Stimulated activated CD4-positive, alpha-beta T cell treated with anti-CD3 and anti-CD28 coated beads, Interleukin-15, amount 100 ng/mL, for 1 hour (primary cell): ENCODE measurements at places on chromosomes 5 and 9.

DNA sequence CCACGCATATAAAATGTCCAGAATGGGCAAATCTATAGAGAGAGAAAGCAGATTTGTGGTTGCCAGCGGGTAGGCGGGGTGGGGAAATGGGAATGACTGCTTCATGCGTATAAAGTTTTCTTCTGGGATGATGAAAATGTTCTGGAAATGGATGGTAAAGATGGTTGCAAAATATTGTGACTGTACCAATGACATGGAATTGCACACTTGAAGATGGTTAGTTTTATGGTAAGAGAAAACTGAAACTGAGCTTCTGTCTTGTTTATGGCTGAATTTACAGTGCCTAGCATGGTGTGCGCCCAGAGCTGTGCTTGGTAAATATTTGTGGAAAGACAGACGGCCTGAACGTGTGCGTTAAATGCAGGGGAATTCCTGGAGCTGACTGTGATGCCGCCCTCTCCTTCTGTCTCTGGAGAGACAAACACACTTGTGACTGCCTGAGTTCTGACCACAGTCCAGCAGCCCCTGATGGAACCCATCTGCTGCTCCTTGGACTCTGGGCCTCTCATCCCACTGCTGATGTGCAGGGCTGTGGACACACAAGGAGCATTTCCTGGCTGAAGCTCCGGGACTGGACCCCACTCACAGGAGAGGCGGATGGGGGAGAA lies 8.6 kb upstream of the PTGES start:
- no peak for DNase-seq

- no peak for DNase-seq
Measured at GRCh38 chr5:112196584-112196983, 222.5 kb downstream of the EPB41L4A start.

GRCh38 chr9:120507936-120508510 lies 71.9 kb downstream of the CDK5RAP2 start:
- no peak for DNase-seq

DNA sequence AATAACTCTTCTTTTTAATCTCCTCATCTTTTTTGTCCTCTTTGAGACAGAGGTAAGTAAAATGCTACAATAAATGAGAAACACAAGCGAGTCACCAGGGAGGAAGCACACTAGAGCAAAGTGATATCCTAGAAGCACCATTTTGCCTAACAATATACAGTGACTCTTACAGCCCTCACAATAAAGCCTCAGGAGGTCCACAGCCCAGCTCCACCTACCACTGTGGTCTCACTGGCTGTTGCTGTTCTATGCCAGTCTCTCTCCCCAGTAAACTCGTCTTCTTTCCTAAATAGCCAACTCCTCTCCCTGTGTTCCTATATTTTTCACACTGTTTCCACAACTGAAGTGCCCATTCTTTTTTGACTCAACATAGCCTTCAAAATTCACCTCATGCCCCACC lies 44.3 kb downstream of the TNFSF15 start:
- no peak for DNase-seq

DNA sequence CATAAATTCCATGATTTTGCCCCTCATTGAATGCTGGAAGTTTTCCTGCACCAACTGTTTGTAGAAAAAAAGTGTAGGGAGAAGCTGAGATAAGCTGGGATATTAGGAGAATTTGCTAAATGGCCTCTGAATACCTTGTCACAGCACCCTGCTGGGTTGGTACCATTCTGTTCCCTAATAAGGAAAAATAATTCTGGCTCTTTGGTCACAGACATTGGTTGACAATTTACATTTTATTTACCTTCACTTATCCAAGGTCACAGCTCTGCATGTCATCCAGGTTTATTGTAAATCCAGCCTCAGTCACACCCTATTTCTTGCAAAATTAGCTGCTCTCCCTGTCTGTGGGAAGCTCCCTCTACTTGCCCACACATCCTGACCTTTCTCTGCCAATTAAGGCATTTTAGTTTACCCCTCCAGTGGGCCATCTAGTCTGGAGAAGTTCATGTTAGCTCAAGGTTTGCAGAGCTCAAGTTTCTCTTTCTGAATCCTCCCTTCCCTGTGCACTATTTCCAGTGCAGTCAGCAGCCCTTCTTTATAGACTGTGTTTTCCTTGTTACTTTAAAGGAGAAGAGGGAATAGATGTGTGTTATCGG lies 115.4 kb upstream of the NTRK2 start:
- DNase-seq = no peak

GRCh38 chr5:142994218-142994617 lies 224.0 kb downstream of the ARHGAP26 start:
- DNase-seq = no peak

DNA sequence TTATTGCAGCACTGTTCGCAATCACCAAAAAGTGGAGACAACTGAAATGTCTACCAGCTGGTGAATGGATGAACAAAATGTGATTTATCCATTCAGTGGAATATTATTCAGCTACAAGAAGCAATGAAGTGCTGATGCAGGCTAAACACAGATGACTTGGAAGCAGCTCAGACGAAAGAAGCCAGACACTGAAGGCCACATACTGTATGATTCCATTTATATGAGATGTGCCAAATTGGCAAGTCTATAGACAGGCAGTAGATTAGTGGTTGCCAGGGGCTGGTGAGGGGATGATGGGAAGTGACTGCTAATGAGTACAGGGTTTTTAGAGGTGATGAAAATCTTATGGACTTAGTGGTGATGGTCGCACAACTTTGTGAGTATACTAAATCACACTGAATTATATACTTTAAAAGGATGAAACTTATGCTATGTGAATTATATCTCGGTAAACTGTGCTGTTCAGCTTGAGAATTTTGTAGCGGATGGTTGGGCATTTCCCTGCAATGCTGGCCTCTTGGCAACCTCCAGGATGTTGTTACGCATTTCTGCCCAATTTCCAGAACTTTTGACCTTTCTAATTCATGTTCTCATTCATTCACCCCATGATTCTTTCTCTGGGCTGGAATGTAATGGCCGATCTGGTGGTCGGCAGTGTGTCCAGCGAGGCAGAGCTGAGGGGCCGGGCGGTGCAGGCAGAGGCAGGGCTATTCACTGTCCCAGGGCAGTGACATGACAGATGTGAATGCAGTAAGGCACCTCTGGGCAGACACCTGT lies 22.0 kb upstream of the WNK2 start:
- DNase-seq = no peak

- no peak for DNase-seq
Measured at GRCh38 chr5:21225223-21226064, 1237.4 kb upstream of the CDH18 start.

DNA sequence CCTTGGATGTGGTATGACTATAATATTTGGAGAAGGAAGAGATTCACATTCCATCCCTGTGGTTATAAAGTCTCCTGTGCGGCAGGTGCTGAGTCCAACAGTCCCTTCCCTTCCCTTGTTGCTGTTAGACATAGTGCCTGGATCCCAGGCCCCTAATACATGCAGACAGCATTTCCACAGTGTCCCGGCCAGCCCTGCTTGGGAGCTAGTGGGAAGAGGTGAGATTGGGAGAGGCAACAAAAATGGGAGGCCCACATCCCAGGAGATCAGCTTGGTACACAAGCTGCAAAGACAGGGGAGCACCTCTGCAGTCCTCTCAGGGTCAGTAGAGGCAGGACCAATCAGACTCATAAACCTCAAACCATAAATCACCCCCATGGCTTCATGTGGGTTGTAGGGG lies 3.3 kb upstream of the NEURL1B start:
- no peak for DNase-seq

GRCh38 chr5:6733411-6734242 lies 20.4 kb downstream of the TENT4A start:
- DNase-seq = no peak

- DNase-seq = no peak
Measured at GRCh38 chr5:105952875-105953274, 1717.9 kb downstream of the EFNA5 start.

- DNase-seq = no peak
Measured at GRCh38 chr5:36403632-36404311, 102.1 kb upstream of the RANBP3L start.

DNA sequence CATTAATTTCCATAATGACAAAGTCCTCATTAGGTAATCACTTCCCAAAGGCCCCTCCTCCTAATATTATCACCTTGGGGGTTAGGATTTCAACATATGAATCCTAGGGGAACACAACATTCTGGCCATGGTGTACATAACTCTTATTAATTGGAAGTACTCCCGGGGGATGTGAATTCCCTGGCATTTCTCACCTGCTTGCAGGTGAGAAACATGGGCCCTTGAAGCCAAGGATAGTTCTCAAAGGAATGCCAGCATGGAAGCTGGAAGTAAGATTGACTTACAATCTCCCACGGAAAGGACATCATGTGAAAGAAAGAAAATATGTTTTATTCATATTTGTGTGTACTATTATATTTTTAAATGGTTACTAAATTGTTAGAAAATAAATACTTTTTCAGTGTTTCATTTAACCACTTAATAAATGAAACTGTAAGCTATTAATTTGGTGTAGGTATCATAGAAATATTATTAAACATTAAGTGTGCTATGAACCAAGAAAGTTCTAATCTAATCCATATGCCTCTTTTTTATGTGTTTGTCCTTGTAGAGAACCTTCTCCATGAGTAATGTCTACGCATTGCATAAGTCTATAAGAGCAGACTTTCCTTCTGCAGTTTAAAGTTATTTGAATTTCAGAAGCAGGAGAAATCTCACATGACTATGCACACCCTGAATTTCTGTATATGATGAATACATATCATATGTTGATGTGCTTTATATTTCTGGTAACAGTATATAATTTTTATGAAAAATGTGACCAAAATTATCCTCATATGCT lies 59.4 kb downstream of the ANXA1 start:
- no peak for DNase-seq

GRCh38 chr5:143826951-143827444 lies 15.0 kb downstream of the HMHB1 start:
- no peak for DNase-seq

- DNase-seq = no peak
Measured at GRCh38 chr5:170638454-170639220, 134.8 kb downstream of the KCNIP1 start.

- no peak for DNase-seq
Measured at GRCh38 chr5:172835290-172835993, 1.4 kb downstream of the ERGIC1 start.

DNA sequence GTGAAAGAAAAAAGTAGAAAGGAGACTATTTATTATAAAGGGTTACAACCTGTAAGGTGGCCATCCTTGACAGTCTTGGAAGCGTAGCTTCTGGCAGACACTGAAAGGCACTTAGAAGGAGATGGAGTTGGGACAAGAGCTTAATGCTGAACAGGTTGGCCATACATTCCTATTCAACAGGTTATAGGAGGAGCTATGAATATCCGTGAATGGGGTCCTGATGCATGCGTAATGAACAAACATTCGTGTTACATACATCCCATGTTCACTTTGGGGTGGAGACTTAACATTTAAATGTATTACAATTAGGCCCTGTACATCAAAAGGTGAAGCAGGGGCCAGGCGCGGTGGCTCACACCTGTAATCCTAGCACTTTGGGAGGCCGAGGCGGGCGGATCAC lies 33.3 kb upstream of the GTF2H2C start:
- DNase-seq = no peak

DNA sequence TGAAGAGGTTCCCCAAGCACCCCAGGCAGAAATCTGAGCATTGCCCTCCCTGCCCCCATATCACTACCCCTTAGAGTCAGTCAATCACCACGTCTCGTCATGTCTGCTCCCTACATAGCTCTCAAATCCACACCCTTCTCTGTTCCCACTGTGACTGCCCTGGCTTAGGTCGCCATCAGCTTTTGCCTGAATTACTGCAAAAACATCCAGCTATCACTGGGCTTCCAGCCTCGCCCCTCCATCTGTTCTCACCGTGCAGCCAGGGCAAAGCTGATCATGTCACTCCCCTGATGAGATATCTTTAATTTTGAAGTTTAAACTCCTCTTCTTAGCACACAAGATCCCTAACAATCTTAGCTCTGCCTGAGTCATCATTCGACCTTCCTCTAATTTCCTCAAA lies 89.6 kb upstream of the TBC1D2 start:
- DNase-seq = no peak

GRCh38 chr9:103977163-103977562 lies 116.9 kb upstream of the SMC2 start:
- no peak for DNase-seq

DNA sequence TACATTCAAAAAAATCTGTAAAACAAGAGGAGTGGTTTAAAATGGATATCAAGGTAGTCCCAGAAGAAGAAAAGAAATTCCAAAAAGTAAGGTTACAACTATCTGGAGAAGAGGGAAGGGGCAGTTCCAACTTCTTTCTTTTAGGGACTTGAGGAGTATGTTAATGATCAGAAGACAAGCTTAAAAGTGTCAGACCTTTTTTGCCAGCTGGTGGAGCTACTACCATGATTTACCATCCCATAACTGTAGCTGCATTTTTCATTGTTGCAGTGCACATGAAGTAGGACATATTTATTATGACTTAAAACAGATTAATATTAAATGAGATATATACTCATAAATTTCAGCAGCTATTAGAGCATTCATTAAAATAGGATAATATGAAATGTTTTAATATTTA lies 158.5 kb upstream of the RGS7BP start:
- DNase-seq = no peak

GRCh38 chr5:94672746-94673145 lies 54.3 kb downstream of the SLF1 start:
- DNase-seq = no peak

DNA sequence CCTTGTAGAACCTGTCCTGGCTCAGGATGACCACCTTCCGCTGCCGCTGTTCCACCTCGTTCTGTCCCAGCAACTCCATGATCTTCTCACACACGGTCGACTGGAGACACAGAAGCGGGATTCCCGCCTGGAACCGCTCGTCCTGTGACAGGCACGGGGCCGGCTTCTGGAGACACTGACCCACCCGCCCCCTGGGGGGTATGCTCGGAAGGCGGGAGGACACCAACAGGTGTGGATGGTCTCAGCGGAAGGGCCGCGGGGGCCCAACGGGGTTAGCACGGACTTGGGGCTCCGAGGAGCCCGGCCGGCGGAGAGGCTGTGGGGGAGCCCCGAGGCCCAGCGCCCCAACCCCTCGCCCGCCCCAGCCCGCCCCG lies 530 bp downstream of the UCK1 start:
- DNase-seq = no peak

- DNase-seq = no peak
Measured at GRCh38 chr9:102985162-102985895, 9.8 kb upstream of the CYLC2 start.

DNA sequence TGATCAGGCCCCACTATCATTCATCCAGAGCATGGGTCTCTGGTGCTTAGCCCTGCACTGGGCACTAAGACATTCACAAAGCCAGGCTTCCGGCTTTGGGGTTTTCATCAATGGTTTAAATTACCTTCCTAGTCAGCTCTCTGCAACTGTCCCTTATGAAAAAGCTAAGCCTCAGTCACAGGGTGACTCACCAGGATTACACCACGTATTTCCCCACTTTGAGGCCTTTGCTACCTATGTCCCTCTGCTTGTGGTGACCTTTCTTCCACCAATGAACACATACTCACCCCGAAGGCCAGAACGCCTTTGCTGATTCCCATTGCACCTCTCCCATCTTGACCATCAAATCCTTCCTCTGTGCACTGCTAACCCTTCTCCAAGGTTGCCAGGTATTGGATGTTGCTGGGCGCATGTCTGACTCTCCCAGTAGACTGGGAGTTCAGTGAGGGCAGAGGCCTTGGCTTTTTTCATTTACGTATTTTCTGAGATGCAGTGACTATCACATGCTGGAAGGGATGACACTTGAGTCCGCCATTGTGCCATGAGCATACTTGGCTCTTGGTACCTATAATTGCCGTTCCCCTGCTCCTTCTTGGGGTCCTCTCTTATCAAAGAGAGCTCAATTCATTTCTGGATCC lies 58.7 kb upstream of the TNFSF8 start:
- no peak for DNase-seq
